ENCODE measurements at places on chromosomes 12 and 14.

- no peak for DNase-seq
Observed at GRCh38 chr14:102249981-102250380, 55.0 kb downstream of the MOK start.

DNA sequence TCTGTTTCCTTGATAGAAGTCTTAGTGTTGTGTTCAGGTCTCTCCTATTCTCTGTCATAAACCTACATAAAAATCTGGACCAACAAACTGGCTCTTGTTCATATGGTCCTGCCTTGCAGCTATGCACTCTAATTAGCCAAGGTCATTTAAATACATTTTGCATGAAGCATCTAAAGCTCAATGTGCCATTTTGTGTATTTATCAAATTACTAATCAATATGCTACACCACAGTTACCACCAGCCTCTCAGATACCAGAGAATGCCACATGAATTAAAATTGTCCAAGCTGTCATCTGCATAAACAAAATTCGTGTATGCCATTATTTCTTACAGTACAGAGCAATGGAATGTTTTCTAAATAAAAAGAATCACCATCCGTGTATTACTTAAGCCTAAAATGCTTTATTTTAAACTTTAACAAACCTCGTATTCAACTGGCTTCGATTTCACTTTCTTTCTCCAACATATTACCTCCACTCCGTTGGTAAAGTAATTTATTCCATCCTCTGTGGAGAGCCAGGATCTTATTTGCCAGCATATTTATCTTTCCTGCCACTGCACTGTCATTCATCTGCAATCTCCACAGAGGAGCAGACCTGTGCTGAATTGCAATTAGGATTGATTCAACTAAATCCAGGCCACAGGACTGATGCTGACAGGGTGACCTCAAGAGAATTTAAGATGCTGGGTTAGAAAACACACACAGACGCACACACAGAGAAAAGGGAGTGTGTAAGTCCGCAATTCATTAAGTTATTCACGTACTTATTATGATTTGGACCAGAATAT lies 284.1 kb upstream of the FOXG1 start:
- DNase-seq, result no peak

DNA sequence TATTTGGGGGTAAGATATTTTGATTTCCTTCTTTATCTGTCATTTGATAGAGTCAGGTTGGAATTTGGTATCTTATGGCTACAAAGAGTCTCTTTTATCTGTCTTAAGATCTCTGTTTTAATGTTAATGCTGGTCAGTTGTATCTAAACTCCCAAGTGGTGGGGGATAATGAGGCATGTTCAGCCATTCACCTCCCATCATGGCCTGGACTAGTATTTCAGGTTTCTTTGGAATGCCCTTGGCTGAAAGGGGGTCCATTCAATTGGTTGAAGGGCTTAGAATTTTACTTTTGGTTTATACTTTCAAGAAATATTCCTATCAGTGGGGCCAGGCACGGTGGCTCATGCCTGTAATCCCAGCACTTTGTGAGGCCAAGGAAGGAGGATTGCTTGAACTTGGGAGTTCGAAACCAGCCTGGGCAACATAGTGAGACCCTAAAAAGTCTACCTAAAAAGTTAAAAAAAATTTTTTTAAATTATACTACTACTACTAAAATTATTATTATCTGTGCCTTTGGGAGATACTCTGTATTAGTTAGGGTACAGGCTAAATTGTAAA lies 4.7 kb downstream of the DGLUCY start:
- no peak for DNase-seq

GRCh38 chr14:76765461-76765931 lies 4.2 kb downstream of the VASH1 start:
- DNase-seq, result no peak

DNA sequence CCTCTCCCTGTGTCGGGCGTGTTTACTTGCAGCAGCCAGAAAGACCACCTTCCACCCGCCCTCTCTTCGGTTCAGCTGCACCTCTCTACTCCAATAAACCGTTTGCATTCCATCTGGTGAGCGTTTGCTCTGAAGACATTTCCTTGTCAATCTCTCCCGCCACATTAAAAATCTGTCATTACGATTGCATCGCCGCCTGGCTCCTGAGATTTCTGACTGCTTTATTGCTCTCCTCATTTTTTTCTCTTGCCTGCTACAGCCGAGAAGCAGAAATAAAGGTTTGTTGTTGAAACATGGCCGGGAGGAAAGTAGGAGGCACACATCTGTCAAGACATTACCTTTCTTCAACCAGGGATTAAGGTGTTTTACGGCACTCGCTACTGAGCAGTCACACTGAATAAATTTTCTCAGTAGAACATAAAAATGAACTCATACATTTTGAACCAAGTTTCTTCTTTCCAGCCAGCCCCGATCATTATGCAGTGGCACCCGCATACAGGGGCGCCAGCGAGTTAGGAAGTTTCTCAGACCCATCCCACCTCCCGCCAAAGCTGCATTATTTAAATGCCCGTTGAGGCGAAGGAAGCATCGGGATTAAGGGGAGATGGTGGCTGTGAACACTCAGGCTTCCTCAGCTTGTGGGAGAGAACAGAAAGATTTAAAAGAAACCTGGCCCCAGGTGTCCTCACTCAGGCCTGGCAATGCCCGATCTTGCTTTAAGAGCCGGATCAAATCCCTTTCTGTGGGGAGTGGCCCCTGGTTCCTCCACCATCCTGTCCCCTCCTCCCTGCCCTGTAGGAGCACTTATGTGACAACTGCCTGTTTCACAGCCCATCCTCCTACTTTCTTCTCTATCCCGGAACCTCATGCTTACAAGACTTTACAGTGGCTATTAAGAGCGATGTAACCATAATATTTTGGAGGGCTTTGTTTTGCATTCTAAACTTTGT lies 1108.9 kb downstream of the BCL11B start:
- DNase-seq, result no peak

GRCh38 chr12:108129017-108129812 lies at the start of gene WSCD2:
WSCD2 (plus strand) TSS chr12:108129288; CDS start chr12:108195833, 66,545 bp downstream.
- no peak for DNase-seq
